ENCODE measurements at places on chromosomes 5 and 9. TPM values are rescaled to one million over a fixed set of nuclear protein-coding genes. Genes with fewer than 3 reads are reported as not detected.

DNA sequence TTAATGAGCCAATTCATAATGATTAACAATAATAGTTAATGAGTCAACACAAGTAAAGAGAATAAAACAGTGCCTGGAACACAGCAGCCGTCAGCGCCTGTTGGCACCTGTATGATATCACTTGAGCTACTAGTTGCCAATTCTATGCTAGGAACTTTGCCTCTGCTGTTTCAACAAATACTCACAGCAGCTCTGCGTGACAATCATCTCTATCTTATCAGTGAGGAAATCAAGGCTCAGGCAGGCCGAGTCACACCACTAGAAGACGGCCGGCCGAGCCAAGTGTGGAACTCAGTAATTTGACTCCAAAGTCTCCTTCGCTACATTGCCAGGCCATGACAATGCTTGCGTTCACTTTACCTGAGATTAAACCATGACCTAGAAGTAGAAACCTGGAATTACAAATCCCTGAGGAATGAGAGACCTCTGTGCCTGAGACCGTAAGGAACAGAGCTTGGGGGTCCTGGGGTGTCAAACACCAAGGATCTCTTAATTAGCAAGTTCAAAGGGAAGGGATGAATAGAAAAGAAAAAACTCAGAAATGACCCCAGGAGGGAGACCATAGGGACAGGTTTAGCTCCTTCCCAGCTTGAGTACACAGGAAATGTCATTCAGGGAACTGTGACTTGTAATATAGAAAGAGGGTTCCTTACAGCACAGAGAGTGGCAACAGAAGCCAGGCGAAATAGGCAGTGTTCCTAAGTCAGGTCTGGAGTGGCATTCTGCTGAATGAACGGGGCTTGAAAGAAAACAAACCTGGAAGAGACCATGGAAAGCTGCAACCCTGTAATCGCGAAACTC is 109.1 kb downstream of the SUSD1 start:
- peaks cover 25% of the 10 kb centered on the region for H3K36me3 ChIP-seq
- H3K4me1 ChIP-seq: peaks cover 24% of the 10 kb centered on the region
- no peak for DNase-seq
- H3K4me3 ChIP-seq: no peak overlapping the region
- H3K27ac ChIP-seq: no peak overlapping the region

- peaks cover 22% of the 10 kb centered on the region for H3K27me3 ChIP-seq
- H3K4me3 ChIP-seq: no peak overlapping the region
- no peaks in the 10 kb centered on the region for H3K4me1 ChIP-seq
- H3K27ac ChIP-seq: no peak overlapping the region
- no peak for DNase-seq
Observed at GRCh38 chr5:88719434-88719833, 163.6 kb downstream of the MEF2C start.

CFAP90 gene
- total RNA-seq: not detected

DNA sequence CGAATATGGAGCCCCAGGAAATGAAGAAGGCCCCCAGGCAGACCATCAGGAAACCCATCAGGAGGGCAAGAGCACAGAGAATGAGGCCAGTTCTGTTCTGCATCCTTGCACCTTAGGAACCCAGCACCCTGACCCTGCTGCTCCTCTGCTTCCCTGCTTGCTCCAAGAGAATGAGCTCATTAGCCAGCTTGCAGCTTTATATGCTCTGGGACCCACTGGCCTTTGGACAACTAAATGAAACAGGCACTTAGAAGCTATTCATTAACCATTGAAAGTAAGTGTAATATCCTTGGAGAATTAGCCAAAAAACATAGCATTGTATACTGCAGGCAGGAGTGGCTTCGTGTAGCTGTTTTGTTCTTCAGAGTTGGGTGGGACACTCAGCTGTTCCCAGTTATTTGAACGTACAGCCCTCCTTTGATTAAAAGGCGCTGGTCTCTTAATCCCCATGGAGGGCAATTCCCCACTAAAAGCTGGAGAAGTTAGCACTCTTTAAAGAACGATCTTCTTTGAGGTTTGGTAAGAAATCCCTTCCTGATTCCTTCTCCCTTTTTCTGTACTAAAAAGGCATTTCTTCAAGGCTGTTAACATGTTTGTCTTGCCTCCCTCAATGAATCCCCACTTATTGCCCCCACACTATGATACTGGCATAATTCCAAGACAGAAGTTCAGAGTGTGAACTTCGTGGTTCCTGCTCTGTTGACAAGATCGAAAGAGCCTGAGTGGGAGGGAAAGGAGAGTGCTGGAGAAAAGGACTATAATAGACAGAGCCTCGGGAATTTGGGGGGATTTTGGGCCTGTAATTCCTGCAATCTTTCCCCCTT is at the start of gene TMEM252:
TSS of gene TMEM252 (minus strand) at position 172 of the 824 bp plus-strand sequence. CDS start at position 103, 69 bp downstream.
- no peaks in the 10 kb centered on the region for H3K36me3 ChIP-seq
- peaks cover 14% of the 10 kb centered on the region for H3K27me3 ChIP-seq
- no peaks in the 10 kb centered on the region for H3K4me1 ChIP-seq

- no peaks in the 10 kb centered on the region for H3K27me3 ChIP-seq
- H3K27ac ChIP-seq: no peak overlapping the region
- DNase-seq: no peak
- peaks cover 28% of the 10 kb centered on the region for H3K4me1 ChIP-seq
- H3K4me3 ChIP-seq: no peak overlapping the region
Observed at GRCh38 chr5:55708732-55709131, 3.4 kb downstream of the SLC38A9 start.

ANKRD55 gene
- 11.9 TPM for total RNA-seq
